Activated T-cell treated with anti-CD3 and anti-CD28 coated beads, Interleukin-2, amount 50 U/mL, for 72 hours (primary cell): ENCODE measurements at places on chromosomes 12 and 14.

GRCh38 chr12:79885911-79886490 is 48.9 kb downstream of the PPP1R12A start:
- DNase-seq, result no peak

DNA sequence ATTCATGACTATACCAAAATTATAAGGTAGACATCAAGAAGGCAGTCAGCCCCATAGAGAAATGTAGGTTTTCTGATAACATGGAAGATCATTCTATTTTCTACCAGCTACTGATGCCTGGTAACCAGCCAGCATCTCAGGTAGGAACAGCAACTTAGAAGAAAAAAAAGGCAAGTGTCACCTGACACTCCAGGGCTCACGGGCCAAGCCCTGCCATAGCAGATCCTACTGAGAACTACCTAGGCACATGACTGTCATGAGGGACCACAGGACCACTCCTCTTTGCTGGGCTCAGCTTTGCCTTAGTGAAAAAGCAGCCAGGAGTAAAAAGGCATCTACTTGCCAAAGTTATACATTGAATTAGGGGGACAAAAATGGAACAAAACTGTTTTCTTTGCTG is 33.4 kb downstream of the CORO1C start:
- no peak for DNase-seq

DNA sequence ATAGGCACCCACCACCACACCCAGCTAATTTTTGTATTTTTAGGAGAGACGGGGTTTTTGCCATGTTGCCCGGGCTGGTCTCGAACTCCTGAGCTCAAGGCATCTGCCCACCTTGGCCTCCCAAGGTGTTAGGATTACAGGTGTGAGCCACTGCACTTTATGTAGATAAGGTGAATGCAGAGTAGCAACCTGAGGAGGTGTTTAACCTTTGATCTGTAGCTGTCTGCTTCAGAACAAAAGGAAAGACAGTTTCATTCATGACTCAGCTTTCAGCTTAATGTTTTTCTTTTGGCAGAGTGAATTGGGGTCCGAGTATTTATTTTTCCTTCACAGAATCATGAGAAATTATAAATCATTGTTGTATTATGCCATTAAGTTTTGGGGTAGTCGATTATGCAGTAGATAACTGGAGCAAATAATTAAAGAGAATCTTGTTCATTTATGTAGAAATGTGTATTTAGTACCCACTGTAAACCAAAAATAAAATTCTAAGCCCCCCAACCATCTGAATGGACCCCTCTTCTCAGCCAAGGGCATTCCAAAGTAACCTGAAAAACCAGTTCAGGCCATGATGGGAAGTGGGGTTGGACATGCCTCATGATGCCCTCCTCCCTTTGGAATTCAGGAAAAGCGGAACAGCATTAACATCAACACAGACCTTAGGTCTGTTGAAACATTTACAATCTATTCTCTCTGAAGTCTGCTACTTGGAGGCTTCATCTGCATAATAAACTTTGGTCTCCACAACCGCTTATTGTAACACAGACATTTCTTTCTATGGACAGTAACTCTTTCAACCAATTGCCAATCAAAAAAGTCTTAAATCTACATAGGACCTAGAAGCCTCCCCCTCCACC is 10.7 kb upstream of the STX2 start:
- DNase-seq, result no peak

DNA sequence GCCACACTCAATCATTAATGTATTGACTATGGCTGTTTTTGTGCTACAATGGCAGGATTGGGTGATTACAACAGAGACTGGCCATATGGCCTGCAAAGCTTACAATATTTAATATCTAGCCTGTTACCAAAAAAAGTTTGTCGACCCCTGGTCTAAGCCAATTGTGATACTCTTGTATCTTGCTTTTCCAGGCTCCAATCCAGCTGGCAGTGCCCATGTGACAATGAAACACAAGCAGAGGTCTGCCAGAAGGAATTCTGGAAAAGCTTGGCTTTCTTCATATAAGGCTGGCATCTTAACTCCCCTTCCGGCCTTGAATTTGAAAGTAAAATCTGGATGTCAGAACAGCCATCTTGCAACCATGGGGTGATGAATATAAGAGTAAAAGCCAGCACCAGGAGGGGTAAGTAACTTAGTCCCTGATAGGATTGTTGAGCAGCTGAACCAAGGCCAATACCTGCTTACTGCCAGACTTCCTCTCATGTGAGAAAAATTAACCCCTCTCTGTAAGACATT is 458.7 kb downstream of the TMTC2 start:
- DNase-seq, result no peak

DNA sequence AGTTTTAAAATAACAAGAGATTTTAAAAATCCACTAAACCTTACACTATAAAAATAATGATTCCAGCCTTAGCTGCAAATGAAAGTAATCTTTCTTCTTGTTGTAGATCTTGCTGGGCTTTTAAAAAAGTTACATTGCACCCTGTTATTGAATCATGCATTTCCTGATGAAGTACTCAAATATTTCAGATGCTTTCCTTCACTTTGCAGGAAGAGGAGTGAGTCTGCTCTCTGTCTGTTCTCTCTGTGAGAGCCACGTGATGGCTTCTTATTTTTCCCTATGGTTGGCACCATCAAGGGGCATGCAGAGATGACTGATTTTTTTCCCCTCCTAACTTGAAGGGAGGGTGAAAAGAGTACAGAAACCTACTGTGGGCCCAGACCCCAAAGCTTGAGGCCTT is 262.7 kb downstream of the ATP23 start:
- no peak for DNase-seq

DNA sequence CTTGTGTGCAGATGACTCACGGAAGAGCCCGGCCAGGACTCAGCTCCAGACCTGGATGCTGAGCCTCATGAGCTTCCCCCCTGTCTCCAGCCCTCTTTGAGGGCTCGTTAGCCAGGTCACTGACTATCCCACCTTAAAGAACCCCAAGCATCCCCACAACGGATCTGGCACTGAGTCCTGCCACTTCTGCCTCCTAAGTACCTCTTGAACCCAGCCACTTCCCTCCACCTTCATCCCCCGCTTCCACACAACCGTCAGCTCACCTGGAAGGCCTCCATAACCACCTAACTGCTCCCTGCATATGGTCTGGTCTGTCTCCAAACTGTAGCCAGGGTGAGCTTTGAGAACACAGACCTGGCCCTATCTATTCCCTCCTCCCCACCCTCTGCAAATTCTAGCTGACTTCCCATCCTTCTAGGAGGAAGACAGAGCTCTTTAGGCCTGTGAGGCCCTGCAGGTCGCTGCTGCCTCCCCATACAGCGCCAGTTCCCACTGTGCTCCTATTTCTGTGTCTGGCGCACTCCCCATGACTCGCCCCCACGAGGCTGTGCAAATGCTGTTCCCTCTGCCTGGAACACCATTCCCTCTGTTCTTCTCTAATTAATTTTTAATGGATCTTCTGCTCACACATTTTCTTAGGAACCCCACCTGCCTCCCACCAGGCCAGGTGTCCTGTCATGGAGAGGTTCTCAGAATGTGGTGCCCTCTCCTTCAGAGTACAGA is 2.9 kb upstream of the HSP90AA1 start:
- no peak for DNase-seq

DNA sequence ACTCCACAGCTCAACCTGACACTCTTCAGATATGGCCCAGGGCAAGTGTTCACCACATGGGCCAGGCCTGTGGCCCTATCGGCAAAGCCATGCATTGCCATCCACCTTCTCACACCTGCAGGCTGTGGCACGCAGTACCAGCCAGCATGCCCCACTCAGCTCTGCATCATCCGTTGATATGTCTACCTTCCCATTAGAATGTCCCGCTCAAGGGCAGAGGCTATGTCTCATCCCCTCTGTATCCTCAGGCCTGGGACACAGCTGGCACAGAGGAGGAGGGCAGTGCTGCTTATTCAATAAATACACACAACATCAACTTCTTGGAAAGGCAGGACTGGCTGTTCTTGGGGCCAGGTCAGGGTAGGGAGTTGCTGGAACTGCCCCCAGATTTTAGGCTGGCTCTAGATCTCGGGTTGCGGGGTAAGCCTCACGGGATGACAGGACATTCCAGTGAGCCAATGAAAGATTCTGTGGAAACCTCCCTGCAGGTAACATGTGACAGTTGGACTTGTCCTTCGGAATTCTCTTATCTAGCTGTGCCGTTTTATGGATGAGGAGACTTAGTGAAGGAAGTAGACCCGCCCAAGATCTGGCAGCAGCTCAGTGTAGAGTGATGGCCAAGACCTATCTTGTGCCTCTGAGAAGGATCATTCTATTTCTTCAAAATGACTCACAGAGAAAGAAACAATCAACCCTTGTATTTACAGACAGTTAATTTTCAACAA is 25.6 kb downstream of the SYNE3 start:
- DNase-seq, result no peak
